Thymus (tissue), 14 donors: ENCODE measurements at places on chromosomes 2 and 18.

- DNase-seq = no peak
These were observed 74.5 kb downstream of the RTP5 start for GRCh38 chr2:241943961-241944575.

DNA sequence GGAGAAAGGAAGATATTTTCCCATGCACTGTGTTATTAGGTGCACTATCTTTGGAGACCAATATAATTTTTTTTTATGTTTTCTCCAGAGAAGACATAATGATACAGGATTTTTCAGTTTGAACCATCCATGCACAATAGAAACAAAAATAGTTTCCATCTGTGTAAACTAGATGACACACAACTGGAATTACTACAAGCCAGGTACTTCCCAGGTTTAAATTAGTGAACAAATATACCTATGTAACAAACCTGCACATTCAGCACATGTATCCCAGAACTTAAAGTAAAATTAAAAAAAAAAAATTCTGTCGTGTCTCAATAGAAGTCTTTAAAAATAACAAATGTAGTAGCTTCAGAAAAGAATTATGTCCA is 1616.8 kb upstream of the ACVR2A start:
- DNase-seq = no peak

DNA sequence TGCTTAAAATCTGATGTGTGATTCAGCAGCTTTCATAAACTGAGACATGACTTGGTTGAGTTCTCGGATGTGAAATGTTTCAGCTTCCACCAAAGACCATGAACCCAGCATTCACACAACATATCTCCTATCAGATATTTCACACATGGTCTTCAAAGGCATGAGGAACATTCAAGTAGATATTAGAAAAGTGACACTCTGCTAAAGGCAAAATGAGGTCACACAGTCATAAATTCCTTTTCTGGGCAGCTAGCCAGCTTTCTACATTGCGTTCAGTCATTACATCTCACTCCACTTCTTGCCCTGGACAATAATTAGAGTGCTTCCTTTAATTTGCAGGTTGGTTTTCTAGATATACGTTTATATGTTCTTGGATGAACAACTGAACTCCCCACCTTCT is 96.7 kb downstream of the GAREM1 start:
- no peak for DNase-seq

GRCh38 chr2:140861666-140862065 is 1269.2 kb downstream of the LRP1B start:
- DNase-seq = no peak

DNA sequence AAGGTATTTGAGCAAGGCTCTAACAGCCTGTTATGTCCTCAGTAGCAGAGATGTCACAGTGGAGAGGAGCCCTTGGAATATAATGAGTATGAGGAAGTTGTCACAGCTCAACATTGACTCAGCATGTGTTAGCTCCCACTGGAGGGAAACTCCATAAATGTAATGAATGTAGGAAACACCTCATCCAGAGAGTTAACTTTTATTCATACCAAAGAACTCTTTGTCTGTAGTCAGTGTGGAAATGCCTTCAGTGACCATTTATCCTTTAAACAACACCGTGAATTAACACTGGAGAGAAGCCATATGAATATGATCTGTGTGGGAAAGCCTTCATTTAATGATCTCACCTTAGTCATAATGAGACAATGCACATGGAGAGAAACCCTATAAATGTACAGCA is 59.7 kb downstream of the CYP1B1 start:
- no peak for DNase-seq

- no peak for DNase-seq
These were observed 296 bp downstream of the TTC21B start for GRCh38 chr2:165953306-165953654.

GRCh38 chr2:28358668-28359201 is 33.9 kb upstream of the FOSL2 start:
- DNase-seq = no peak

DNA sequence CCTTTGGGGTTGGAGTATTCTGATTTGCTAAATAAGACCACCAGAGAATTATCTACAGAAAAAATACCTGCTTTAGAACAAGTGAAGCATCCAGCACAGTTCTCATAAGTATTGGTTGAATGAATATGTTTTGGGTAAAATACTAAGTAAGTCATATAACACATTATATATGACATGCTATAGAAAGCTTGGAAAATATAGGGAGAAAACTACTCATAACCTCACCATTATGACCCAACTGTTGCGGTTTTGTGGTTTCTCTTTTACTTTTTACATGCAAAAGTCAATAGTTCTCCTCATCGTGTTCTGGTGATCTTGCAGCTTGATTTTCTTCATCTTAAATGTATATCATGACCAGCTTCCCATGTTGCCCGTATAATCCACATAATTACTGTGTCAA is 66.2 kb downstream of the DIPK1C start:
- no peak for DNase-seq

- DNase-seq = no peak
These were observed 75.4 kb upstream of the PGAP1 start for GRCh38 chr2:197001921-197002320.

DNA sequence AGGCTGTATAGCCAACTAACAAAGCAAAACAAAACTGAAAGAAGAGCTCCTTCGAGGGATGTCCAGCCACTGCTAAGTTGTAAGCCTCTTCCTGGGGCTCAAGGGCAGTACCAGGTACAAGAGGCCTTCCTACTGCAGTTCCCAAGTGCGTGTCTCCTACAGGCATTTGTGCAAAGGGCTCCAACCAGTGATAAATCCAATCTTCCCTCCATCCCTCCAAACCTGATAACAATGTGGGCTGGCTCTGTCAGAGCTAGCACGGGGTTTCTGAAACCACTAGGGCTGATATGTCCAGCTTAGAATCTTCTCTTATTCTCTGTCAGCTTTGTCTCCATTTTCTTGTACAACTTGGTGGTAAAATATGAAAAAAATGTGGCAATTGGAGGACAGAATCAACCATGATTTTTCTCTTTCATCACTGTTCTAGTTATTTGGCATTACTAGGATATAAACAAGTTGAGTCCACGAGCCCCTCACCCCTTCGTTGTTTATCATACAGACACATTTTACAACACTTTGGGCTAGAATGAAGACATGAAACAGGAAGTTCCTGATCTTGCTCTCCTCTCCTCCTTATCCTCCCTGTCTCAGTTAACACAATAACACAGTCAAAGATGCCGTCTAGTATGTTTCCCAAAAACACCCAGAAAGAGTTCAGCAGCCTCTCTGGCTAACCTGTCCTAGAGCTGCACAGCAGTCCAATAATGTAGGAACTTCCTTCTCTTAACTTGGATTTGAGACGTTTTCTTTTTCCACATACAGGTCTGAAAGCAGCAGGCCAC is 35.4 kb upstream of the WIPF1 start:
- no peak for DNase-seq
